ENCODE measurements at places on chromosomes 11 and 22. TPM values are rescaled to one million over a fixed set of nuclear protein-coding genes. Genes with fewer than 3 reads are reported as not detected.

DNA sequence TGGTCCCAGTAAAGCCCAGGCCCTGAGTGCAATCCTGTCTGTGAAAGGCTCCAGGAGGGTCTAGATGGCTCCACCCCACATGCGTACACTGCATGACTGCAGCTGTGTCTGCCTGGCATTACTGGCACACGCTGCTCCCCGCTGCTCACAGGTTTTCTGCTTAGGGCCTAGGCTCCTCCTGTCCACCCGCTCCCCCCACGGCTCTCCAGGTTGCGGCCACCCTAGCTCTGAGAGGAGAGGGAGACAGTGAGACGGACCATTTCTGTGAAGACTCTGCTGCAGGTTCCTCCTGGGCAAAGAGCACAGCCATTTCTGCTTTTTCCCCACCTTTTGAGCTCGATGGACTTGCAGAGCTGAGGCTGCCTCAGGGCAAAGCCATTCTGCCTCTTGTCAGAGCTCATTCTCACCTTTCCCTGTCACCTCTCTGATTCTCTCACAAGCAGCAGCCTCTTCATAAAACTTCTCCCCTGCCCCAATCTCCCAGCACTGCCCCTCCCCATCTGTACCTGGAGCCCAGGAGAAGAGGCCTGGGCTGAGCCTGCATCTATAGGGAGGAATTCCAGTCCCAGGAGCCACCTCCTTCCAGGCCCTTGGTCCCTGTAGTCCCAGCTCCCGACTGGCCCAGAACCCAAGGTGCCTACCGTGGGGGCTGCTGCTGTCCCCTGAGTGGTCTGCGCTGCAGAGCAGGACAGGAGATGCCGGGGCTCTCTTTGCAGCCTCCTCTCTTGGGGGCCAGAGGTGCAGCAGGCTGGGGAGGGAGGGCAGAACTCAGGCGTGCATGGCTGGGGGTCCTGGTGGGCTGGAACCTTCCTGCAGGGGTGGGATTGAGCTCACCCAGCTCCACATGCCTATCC lies 433.7 kb upstream of the B3GAT1 start:
- no peak for DNase-seq

DNA sequence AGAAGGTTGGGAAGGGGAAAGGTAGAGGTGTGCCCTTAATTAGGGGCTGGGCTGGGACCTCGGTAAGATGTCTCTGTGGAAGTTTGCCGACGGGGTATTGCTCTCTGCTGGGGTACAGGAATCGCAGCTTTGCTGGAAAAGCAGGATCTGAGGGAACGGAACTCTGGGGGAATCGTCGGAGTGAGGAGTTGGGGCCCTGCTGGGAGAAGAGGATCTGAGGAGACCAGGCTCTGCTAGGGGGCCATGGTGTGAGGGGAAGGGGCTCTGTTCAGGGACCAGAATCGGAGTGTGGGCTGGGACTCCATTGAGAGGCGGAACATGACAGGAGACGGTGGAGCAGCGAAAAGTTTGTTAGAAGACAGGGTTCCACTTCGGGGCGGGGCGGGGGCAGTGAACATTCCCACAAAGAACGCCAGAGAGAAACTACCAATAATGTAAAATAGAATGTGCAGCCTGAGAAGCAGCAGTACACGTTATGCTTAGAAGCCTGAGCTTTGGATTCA lies 456 bp downstream of the AAMDC start:
- DNase-seq = no peak

DNA sequence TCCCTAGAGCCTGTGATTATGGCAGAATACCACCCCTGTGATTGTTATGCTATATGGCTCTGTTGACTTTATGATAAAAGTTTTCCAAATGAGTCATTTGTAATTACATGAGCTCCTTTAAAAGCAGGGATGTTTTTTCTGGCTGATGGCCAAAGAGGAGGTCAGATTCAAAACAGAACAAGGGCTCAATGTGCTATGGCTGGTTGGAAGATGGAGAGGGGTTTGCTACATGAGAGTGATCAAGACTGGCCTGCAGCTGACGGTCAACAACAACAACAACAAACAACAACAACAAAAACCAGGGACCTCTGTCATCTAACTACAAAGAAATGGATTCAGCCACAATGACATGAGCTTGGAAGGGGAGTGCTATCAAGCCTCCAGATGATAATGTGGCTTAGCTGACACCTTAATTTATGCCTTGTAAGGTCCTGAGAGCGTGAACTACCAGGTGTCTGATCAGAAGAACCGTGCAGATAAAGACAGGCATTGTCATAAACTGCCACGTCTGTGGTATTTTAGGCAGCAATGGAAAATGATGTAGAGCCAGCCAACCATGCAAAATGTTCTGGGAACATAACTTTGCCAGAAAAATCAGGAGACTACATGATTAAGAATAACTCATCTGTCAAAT lies 47.2 kb downstream of the PIWIL3 start:
- no peak for DNase-seq

GRCh38 chr11:19890308-19890707 lies 177.7 kb downstream of the NAV2 start:
- DNase-seq = no peak

DNA sequence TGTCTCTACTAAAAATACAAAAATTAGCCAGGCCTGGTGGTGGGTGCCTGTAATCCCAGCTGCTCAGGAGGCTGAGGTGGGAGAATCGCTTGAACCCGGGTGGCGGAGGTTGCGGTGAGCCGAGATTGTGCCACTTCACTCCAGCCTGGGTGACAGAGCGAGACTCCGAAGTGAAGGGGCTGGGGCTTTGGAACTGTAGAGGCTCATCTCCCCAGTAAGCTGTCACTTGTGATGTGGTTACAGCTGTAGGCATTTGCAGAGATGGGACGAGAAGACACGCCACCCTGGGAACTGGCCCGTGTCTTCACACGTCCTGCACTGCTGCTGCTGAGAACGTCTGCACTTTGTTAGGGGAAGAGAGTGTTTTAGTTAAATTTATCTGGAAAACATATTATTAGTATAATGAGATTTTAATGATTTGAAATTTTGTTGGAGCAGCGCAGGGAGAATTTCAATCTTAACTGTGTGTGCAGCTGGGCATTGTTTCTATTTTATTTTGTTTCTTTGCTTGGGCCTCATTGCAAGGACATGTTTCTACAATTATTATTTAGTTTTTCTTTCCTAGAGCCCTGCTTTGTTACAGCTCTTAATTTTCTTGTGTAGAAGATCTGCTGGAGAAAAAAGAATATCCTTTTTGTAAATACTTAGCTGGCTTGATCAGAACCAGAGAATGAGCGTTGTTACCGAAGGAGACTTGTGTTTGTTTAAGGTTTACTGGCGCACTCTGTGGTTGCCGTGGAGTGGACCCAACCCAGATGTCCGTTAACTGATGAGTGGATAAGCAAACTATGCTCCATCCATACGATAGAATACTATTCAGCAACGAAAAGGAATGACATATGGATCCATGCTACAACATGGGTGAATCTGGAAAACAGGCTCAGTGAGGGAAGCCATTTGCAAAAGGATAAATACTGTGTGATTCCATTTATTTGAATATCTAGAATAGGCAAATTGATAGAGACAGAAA lies 18.4 kb downstream of the PARVB start:
- no peak for DNase-seq

DNA sequence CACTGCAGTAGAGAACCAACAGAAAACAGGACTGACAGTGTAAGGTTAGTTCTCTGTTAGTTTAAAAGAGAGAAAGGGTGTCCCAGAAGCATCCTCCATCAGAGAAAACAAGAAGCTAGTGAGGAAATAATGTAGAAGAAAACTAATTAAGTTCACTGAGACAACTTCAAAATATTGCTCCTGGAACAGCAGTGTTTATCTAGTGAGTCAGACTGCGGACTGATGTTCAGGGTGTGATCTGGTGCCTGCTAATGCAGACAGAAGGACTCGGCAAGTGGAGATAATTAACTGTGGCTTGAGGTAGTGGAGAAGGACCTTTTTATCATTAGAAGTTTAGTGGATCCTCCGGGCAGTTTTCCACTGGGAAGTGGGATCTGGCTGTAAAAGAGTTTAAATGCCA lies 55.4 kb downstream of the CDON start:
- DNase-seq = no peak

- DNase-seq = no peak
These were observed 5.5 kb downstream of the CATSPER1 start for GRCh38 chr11:66020618-66021357.

- peak; percentile 88 for DNase-seq
These were observed 262.3 kb upstream of the MTNR1B start for GRCh38 chr11:92707173-92707619.

PRAME gene
- total RNA-seq = not detected

DNA sequence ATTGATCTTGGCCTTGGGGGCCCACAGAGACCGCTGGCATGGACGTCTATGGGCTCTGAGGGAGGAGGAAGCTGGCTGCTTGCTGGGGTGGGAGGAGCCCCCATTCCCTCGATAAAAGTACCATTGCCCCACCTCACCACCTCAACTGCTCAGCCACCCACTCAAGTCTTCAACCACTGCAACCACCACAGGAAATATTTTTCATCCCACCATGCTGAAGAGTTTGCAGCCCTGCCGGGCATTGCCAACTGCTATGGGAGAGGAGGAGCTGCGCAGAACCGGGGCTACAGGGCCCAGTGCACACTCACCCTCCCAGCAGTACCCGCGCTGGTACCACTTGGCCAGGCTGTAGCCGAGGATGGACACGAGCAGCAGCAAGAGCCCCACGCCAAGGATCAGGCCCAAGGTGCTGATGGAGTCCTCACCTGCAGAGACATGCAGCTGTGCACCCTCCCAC lies 29.2 kb downstream of the IL10RA start:
- no peak for DNase-seq

- no peak for DNase-seq
These were observed 60.4 kb downstream of the SFI1 start for GRCh38 chr22:31556627-31557203.

DNA sequence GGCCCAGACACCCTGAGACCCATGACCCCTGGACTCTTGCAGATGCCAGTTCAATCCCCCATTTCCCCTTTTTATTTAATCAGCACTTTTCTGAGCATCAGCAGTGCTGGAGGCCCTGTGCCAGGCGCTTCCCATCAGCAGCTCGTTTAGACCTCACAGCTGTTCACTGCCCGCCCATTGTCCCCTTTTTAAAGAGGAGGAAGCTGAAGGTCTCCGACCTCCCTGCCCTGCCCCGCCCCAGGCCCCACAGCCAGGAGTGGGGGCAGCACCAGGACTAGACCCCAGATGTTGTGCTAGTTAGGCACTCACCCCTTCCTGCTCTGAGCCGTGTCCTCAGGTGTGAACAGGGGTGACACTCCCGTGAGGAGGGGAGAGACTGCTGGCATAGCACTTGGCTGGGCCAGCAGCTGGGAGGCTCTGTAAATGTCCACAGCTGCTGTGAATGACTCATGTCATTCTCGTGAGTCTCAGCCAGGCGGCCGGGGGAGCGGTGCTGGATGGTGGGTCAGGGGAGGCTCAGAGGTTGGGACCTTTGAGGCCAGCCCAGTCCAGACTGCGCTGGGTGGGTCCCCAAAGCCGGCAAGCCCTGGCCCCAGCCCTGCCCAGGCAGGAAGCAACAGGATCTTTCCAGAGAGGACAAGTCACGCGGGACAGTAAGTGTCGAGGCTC lies 19.9 kb downstream of the EMID1 start:
- no peak for DNase-seq

DNA sequence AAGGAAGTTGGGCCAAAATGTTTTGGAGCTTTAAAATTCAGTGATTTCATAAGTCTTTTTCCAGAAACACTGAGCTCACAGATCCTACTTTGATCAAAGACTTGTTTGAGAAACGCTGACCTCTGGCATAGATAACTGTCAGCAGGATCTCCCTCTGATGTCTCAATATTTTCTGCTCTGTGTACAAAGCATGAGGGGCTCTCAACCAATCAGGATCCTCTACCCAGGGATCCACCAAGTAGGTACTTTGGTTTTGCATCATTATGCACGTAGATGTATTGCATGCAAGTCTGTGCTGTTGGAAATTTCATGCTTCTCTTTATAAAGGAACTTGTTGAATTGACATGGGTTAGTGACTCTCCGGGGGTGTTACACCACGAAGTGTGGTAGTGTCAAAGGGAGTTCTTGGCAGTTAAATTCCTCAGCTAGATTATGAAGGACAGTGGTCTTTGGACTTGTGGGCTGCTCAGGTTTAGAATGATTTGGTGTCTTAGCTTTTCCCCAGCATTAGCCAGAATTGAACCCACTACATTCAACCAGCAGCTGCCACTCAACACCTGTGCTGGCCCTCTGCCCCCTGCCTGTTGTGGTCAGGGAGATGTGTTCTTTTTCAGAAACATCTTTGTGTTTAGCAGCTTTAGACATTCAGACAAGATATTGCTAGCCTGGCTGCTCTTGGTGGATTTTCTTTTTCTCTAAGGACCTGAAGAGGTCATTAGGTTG lies 1.7 kb upstream of the DIXDC1 start:
- no peak for DNase-seq

GRCh38 chr11:73091521-73092305 lies 50.4 kb downstream of the FCHSD2 start:
- no peak for DNase-seq

- DNase-seq = no peak
These were observed 342.5 kb downstream of the ETS1 start for GRCh38 chr11:128244871-128245270.

DNA sequence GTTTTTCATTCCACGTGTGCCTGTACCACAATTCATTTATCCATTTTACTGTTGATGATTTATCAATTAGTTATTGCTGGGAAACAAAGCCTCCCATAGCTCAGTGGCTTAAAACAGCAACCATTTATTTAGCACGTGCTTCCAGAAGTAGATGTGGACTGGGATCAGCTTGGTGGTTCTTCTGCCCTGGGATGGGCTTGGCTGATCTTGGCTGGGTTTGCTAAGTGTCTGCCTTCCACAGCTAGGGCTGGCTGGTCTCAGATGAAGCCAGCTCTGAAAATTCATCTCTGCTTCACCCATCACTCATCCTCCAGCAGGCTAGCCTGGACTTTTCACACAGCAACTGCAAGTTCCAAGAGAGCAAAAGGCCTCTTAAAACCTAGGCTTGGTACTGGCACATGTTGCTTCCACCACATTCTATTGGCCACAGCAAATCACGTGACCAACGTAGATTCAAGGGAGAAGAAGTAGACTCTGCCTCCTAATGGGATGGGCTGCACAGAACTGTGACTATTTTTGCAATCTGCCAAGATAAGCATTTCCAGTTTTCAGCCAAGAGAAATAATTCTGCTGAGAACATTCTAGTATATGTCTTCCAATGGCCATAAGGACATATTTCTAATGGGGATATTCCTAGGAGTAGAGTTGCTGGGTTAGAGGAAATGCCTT lies 124.9 kb downstream of the MN1 start:
- DNase-seq = no peak

DNA sequence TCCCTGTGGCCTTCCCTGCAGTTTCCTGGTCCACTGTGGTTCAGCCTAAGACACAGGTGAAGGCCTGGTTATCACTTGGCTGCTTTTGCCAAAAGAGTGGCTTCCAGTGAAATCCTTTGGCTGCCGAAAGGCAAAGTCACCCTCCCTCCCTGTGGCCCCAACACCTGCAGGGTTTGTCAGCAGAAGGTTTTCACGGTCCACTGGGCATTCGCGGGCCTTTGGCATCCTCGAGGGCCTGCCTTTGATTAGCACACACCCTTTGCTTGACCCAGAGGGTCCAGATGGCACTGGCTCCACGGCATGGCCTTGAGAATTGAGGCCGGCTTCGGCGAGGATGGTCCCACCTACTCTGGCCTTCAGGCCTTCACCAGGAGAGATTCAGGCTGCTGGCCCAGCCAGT lies 35.3 kb downstream of the RTN4R start:
- no peak for DNase-seq

MYBPC3 gene
- under 0.01 TPM for total RNA-seq
